Melanocyte of skin (primary cell): ENCODE measurements at places on chromosomes 4 and X. TPM values are rescaled to one million over a fixed set of nuclear protein-coding genes. Genes with fewer than 3 reads are reported as not detected.

Gene DMRTC1
- total RNA-seq, result not detected in 2 replicates

Gene KDM6A
- 19.0 and 19.6 TPM in 2 replicates for total RNA-seq

Gene SSX1
- total RNA-seq, result 0.34 and 5.1 TPM in 2 replicates

Gene SPANXA2
- total RNA-seq, result not detected in 2 replicates

Gene EGFL6
- total RNA-seq, result not detected in 2 replicates

Gene SYP
- total RNA-seq, result 0.46 and 1.3 TPM in 2 replicates

Gene NUDT6
- total RNA-seq, result 13.7 and 13.9 TPM in 2 replicates

Gene CENPVL1
- total RNA-seq, result 0.15 TPM in 1 of 2 replicates, not detected in the other

Gene ERVMER34-1
- under 0.01 TPM in 2 replicates for total RNA-seq

Gene HTR2C
- total RNA-seq, result not detected in 2 replicates

Gene EFHC2
- total RNA-seq, result 1.5 and 2.1 TPM in 2 replicates

Gene GAGE12F
- total RNA-seq, result not detected in 2 replicates

Gene KLF3
- total RNA-seq, result 14.1 and 19.3 TPM in 2 replicates

Gene GAB1
- total RNA-seq, result 25.0 and 28.0 TPM in 2 replicates

Gene MAGEA3
- total RNA-seq, result not detected in 2 replicates

Gene OPN1LW
- total RNA-seq, result not detected in 2 replicates

Gene CDKL2
- total RNA-seq, result 6.2 and 7.3 TPM in 2 replicates

Gene CXCL8
- total RNA-seq, result 115 and 122 TPM in 2 replicates

Gene GPR173
- 1.00 and 2.3 TPM in 2 replicates for total RNA-seq

Gene MBNL3
- total RNA-seq, result 9.7 and 13.1 TPM in 2 replicates

Gene MTCP1
- total RNA-seq, result 7.6 and 9.7 TPM in 2 replicates

Gene SPACA5
- total RNA-seq, result not detected in 2 replicates

Gene PWWP3B
- total RNA-seq, result not detected in 2 replicates

Gene DCLK2
- total RNA-seq, result 2.3 and 3.7 TPM in 2 replicates

Gene RAB9B
- 0.67 and 1.9 TPM in 2 replicates for total RNA-seq

Gene STS
- 3.0 and 4.0 TPM in 2 replicates for total RNA-seq

Gene CSAG2
- not detected in 2 replicates for total RNA-seq

Gene ADAD1
- total RNA-seq, result not detected in 2 replicates

Gene MAOB
- total RNA-seq, result 1.1 TPM in 1 of 2 replicates, not detected in the other

Gene PRSS12
- 2.7 and 3.7 TPM in 2 replicates for total RNA-seq

Gene CCDC158
- total RNA-seq, result under 0.01 TPM in 1 of 2 replicates, not detected in the other

Gene NHSL2
- total RNA-seq, result not detected in 2 replicates

Gene RRH
- under 0.01 TPM in 2 replicates for total RNA-seq

Gene SPANXC
- not detected in 2 replicates for total RNA-seq

Gene GLRA3
- total RNA-seq, result not detected in 2 replicates
